ENCODE measurements at places on chromosomes 7 and 10.

- no peak for DNase-seq
Measured at GRCh38 chr10:72173619-72174296, 42.1 kb upstream of the ANAPC16 start.

DNA sequence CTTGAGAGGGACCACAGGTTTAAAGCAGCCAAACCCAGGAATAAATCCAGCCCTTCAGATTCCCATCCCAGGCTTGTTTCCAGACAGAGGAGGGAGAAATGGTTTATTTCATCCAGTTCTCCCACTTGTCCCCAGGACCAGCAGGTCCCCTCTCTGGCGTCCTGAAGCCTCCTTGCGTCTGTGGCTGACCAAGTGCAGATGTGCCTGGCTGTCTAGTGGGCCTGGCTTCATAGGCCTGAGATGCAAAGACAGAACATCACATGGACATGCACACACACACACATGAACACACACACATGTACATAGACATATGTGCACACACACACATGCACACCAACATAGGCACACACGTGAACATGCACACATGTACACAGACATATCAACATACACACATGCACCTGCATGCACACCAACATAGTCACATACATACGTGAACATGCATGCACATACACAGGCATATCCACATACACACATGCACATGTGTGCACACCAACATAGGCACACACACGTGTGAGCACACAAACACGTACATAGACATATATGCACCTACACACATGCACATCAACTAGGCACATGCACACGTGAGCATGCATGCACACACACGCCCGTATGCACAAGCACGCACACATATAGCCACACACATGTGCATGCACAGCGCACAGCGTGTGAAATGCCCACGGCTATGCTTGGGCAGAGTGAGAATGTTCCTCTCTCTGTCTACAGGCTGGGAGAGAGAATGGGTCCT lies 10.7 kb downstream of the FOXL3 start:
- DNase-seq = no peak

DNA sequence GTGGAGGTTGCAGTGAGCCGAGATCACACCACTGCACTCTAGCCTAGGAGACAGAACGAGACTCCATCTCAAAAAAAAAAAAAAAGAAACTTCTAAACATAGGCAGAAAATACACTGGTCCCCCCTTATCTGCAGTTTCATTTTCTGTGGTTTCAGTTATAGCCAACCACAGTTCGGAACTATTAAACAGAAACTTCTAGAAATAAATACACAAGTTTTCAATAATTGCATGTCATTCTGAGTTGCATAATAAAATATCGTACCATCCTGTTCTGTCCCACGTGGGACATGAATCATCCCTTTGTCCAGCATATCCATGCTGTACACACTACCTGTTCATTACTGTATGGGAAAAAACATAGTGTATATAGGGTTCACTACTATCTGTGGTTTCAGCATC lies 8.0 kb downstream of the XRCC2 start:
- DNase-seq = no peak

- no peak for DNase-seq
Measured at GRCh38 chr10:74450602-74451001, 299.6 kb downstream of the ADK start.

DNA sequence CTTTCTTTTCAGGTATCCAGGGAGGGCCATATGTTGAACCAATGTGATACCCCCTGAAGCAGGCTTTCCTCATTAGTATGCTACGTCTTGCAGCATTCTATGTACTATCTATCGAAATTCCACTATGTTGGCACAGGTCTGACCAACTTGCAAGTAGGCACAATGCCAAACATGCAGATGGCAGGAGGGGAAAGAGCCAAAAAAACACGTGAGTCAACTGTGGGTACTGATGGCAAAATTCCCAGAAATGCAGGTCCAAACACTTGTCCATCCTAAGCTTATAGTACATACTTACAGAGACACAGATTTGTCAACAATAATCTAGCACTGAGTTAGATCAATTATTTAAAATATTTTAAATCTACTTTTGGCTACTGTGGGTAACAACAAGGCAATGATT lies 394.9 kb downstream of the DGKB start:
- no peak for DNase-seq

GRCh38 chr7:120724448-120724847 lies 133.5 kb downstream of the TSPAN12 start:
- no peak for DNase-seq

DNA sequence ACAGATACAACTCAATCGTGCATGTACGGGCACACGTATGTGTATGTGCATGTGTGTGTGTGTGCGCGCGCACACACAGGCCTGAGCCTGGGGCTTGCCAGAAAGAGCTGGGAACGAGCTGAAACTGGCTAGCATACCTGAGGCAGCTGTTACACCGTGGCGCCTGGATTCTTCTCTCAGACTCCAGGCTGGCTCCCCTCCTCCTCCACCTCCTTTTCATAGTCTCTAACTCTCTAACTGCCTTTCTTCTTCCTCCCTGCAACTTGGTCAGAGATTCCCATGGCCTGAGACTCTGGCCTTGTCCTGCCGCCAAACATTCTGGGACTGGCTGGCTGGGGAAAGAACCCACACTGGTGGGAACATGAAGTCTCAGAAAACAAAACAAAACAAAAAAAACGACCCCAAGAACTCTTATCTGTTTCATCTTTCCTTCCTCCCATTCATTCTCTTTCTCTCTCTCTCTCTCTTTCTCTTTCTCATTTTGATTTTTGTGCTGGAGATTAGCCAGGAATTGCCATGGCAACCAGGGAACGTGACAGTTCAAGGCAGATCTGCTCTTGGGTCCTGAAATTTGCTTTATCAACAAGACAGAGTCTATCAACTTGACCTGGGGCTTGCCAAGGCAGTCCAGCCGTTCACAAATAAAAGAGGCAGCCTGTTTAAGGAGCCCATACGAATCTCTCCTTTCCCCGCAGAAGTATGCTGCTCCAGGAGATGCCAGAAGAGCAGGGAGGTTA lies 76.8 kb upstream of the SEM1 start:
- no peak for DNase-seq

DNA sequence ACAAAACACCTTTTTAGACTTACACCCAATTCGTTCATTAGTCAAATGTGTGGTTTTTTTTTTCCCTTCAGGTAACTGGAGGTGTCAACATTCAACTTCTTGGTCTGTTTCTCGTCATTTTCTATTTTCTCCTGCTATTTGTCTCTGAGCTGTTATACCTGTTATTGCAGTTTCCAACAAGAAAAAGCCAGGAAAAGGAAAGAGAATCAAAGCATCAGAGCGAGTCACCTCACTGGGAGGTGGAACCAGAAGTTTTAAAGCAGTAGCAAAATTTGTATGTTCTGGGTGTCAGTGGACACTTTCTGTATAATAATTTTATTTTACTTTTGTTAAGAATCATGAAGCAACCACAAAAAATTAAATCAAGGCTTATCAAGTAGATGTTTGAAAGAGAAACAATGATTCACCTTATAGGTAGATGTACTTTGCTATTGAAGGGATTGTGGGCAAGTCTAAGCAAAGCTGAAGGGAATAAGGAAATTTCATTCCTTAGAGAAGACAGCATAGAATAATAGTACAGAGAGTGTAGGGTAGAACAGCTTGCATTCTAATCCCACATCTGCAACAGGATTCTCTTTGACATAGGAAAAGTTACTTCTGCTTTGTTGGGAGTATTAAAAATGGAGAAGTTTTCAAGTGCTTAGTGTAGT lies 675.8 kb downstream of the PCDH15 start:
- no peak for DNase-seq

- DNase-seq = no peak
Measured at GRCh38 chr10:103038570-103038969, 120.5 kb downstream of the CNNM2 start.

GRCh38 chr7:129264534-129264933 lies 39.7 kb downstream of the AHCYL2 start:
- no peak for DNase-seq

DNA sequence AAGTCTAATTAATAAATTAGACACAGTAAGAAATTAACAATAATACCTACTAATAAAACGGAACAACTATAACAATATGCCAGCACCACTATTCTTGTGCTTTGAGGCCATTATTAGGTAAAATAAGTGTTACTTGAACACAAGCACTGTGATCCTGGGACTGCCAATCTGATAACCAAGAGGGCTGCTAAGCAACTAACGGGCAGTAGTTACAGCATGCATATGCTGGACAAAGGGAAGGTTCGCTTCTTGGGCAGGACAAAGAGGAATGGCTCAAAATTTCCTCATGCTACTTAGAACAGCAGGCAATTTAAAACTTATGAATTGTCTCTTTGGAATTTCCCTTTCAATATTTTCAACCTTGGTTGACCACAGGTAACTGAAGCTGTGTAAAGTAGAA lies 718.6 kb downstream of the SORCS3 start:
- no peak for DNase-seq

DNA sequence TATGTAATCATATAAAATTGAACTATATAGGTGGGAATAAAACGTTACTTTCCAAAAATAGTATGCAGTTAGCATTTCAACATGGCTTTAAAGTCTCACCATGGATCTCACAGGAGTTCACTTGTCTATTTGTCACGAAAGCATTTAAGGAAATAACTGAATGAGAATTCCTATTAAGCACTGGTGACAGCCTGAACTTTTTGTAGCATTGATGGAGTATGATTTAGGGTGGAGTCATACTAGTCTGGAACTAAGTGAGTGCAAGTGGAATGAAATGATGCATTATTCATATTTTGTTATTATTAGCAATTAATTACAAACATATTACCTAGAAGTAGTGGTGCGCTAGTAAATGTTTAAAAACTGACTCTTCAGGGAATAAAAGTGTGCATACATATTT lies 26.0 kb upstream of the HIBADH start:
- no peak for DNase-seq

- no peak for DNase-seq
Measured at GRCh38 chr7:22210967-22211366, 146.0 kb downstream of the RAPGEF5 start.
